ENCODE measurements at places on chromosomes 12 and 14.

GRCh38 chr14:78141590-78141989, 28.6 kb upstream of the NRXN3 start:
- no peak for DNase-seq

DNA sequence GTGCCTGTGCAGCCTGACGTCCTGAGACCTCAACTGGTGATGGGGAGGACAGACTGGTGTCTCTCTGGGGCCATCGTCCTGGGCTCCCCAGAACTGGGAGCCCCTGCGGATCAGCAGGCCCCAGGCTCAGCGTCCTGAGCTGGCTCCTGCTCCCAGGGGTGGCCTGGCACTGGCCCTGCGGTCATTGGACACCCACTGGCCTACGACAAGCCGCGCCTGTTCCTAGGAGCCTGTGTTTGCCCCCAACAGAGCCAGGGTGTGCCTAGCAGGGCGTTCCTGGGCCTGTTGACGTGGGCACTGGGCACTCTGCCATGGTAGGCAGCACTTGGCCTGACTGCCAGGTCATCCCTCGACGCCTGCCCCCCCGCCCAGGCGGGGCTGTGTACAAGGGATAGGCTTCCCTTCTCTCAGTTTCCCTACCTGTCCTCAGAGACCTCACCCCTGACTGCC, 8.4 kb downstream of the ADSS1 start:
- DNase-seq = no peak

DNA sequence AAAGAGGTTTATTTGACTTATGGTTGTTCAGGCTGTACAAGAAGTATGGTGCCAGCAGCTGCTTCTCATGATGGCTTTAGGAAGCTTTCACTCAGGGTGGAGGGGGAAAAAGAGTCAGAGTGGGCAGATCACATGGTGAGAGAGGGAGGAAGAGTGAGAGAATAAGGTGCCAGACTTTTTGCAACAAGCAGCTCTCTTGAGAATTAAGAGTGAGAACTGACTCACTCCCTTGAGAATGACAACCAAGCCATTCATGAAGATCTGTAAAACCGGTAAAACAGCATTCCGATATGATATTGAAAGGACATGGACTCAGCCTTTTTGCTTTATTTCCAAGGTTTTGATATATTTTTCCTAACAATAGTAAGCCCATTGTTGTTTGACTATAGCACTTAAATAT, 501.2 kb downstream of the GALC start:
- no peak for DNase-seq

GRCh38 chr12:93060666-93061472, 131.8 kb upstream of the EEA1 start:
- no peak for DNase-seq

GRCh38 chr14:49962621-49963020, 69.7 kb downstream of the ARF6 start:
- no peak for DNase-seq

DNA sequence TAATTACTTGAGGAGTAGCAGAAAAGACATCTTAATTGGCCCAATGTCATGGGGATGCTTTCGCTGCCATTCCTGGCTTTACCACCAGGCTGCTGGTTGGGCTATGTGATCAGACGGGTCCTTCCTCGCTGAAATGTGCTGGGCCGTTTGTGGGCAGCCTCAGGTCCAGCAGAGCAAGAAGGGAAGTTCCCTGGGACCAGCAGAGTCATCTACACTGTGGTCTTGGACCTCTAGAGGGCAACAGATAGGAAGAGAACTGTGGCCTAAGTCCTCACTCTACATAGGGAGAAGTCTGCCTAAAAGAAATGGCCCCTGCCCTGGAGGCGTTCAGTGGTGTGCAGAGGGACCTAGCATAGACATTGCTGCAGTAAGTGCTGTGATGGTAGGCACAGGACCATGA, 10.9 kb downstream of the EVL start:
- no peak for DNase-seq

GRCh38 chr12:91273560-91273959, 90.9 kb upstream of the DCN start:
- DNase-seq = no peak

GRCh38 chr14:23443881-23444280, 8.4 kb upstream of the MYH7 start:
- no peak for DNase-seq

DNA sequence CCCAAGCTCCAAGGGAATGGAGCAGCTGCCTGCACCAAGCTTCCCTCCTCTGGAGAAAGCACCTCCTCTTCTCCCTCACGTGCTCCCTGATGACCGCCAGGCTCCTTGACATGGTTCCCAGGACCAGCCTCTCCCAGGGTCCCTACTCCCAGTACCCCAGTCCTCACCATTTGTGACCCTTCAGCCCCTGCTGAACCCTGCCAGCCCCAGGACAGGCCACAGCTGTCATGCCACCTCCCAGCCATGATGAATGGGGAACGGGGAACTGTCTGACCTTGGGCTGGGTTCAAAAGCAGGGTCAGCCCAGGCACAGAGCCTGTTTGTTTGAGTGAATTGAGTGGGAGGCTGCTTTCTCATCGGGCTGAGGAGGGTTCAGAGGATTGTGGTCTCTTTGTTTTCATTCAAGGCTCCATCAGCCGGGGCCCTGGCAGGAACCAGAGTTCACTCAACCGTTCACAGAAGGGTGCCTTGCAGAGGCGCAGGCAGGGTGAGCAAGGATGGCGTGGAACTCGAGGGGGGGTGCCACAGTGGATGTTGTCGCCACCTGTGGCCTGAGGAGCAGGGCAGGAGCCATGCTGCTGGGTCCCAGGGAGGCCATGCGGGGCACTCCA, 344.5 kb upstream of the SFSWAP start:
- DNase-seq = no peak

DNA sequence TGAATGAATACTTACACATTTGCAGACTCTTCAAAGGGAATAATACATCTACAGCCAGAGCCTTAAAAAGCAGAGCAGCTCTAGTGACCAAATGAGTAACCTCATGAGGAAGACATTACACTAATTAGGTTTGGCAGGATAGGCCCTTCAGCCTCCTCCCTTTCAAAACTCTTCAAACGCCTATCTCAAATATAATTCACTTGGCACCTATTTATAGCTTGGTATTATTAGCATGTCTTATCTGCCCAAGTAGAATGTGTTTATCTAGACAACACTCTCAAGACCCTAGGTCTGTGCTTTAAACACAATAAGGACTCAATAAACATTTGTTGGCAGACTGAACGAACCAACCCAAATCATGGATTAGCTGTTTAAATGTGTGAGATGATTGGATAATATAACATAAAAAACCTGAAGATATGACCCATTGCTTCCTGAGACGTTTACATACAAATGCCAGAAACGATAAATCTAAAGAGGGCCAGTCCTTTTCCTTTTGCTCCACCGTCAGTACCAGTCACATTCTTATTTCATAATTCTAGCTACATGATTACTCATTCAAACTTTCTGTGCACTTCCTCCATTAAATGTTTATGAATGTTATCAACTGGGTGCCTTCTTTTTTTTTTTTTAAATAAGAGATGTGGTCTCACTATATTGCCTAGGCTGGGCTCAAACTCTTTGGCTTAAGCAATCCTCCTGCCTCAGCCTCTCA, 123.3 kb downstream of the CEP83 start:
- DNase-seq = no peak

DNA sequence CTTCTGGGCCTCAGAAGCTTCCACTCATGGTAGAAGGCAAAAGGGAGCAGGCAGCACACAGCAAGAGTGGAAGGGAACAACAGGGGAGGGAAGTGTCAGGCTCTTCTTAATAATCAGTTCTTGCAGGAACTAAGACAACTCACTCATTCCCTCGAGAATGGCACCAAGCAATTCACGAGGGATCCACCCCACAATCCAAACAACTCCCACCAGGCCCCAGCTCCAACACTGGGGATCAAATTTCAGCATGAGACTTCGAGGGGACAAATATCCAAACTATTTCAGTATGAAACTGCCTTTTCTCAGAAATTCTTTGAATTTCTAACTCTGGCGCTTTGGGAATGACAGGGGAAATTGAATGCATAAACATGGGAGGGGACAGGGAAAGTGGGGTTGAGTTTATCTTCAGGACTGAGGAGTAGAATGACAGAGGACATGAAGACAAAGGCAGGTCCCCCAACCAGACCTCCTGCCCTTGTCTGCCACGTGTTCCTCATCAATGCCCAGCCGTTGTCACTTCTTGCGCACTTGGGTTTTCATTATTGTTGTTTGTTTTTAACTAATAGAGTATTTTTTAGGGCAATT, 24.6 kb upstream of the APOF start:
- DNase-seq = no peak

GRCh38 chr12:115430636-115431035, 746.7 kb upstream of the TBX3 start:
- no peak for DNase-seq

DNA sequence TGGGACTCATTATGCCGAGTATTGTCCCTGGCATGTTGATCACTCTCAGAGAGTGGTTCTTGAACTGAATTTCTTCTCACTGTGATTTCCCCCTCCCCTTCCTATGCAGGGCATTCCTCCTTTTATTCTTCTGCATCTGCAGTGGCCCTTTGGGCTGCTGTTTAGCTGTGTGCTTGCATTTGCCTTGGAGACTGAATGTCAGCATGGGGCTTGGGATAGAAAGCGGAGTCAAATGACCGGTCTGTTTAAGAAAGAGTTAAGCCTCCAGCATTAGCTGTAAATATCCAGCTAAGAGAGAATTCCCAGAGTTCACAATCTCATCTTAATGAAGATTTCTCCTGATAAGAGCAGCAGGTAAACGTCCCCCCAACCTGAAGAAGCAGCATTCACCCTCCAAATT, 65.6 kb upstream of the RMST start:
- no peak for DNase-seq

DNA sequence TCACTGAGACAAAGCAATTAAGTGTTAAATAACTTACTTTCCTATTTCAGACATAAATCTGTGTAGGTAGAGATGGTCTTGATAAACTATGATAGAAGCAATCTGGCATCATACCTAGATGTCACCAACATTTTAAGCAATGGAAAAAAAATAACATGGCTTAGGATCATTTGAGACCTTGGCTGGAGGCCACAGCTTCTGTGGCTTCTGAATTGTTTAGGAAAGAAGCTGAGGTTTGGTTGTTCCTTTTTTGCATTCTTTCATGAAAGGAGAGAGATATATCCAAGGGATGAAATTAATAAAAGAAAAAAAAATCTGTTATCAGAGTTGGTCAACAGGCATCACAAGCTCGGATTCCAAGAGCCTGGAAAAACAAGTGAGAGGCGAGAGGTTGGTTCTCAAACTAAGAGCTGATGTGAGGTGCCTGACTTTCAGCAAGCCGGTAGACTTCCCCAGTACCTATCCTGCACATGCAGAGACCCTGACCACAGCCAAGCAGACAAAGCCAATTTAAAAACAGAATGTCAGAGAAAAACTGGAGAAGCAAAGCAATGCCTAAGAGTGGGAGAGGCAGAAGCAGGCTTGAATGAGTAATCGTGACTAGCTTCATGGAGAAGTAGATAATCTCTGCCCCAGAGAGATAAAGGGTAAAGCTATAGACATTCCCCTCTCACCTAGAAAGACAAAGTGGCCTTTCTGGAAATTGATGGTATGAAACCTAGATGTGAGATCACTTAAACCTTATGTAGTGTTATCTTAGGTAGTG, 43.4 kb upstream of the ST8SIA1 start:
- DNase-seq = no peak
